Transverse colon (tissue), 4 donors: ENCODE measurements at places on chromosomes 4 and X. TPM values are rescaled to one million over a fixed set of nuclear protein-coding genes. Genes with fewer than 3 reads are reported as not detected.
A peak's percentile ranks its signal among the peaks of the same experiment; 100 is the strongest.

DNA sequence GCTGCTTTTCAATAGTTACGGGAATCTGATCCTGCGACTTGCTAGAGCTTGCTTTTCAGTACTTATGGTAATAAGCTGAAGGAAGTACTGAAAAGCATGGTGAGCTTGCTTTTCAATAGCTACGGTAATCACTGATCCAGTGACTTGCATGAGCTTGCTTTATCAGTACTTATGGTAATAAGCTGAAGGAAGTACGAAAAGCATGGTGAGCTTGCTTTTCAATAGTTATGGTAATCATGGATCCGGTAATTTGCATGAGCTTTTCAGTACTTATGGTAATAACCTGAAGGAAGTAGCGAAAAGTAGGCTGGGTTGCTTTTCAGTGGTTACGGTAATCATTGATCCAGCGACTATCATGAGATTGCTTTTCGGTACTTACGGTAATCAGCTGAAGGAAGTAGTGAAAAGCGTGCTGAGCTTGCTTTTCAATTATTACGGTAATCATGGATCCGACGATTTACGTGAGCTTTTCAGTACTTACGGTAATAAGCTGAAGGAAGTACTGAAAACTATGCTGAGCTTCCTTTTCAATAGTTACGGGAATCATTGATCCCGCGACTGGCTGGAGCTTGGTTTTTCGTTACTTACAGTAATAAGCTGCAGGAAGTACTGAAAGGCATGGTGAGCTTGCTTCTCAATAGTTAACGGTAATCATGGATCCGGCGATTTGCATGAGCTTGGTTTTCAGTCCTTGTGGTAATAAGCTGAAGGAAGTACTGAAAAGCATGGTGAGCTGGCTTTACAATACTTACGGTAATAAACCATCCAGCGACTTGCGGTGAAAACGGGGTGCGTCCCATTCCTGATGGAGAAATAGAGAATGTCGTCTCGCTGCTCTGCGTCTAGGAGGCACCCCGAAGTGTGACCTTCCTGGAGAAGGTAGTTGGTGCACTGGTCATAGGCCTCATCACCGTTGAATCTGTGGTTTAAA, 6.5 kb downstream of the CRLF2 start:
- no peak overlapping the region for H3K27ac ChIP-seq
- H3K27me3 ChIP-seq: no peaks in the 10 kb centered on the region
- H3K4me1 ChIP-seq: peaks cover 8% of the 10 kb centered on the region
- H3K4me3 ChIP-seq: no peak overlapping the region

- H3K4me3 ChIP-seq: no peak overlapping the region
- no peaks in the 10 kb centered on the region for H3K4me1 ChIP-seq
- H3K27ac ChIP-seq: no peak overlapping the region
- DNase-seq: no peak
- no peaks in the 10 kb centered on the region for H3K36me3 ChIP-seq
- H3K27me3 ChIP-seq: no peaks in the 10 kb centered on the region
Observed at GRCh38 chr4:19739101-19739651, 512.5 kb upstream of the SLIT2 start.

DNA sequence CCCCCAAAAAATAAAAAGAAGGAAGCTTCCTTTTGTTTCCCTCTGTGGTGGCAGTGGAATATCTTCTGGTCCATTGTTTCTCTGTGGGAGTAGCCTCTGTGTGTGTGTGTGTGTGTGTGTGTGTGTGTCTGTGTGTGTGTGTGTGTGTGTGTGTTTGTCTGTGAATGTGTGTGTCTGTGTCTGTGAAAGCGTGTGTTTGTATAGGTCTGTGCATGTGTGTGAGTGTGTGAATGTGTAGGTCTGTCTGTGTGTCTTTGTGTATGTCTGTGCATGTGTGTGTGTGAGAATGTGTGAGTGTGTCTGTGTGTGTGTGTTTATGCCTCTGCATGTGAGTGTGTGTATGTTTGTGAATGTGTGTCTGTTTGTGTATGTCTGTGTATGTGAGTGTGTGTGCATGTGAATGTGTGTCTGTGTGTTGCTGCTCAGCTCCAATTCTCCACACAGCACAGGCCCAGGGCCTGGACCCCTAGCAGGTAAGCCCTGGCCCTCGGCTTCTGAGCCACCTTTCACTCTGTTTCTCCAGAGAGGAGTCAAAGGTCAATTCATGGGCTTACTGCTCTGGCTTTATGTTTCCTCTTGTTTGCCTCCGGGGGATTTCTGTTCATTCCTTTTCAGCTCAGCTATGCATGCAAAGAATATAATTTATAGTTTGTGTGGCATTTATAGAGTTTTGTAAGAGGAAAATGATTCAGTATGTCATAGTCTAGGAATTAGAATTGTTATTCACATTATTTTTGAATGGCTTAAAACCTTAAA, 89.8 kb downstream of the UCHL1 start:
- no peaks in the 10 kb centered on the region for H3K27me3 ChIP-seq
- no peaks in the 10 kb centered on the region for H3K4me1 ChIP-seq
- no peak for DNase-seq
- H3K36me3 ChIP-seq: no peaks in the 10 kb centered on the region
- no peak overlapping the region for H3K4me3 ChIP-seq

GRCh38 chrX:39969099-39969818, 128.5 kb downstream of the BCOR start:
- DNase-seq: no peak
- no peaks in the 10 kb centered on the region for H3K36me3 ChIP-seq
- no peak overlapping the region for H3K4me3 ChIP-seq

GRCh38 chr4:52554612-52555355, 104.3 kb downstream of the USP46 start:
- no peak for DNase-seq
- no peaks in the 10 kb centered on the region for H3K36me3 ChIP-seq
- H3K27ac ChIP-seq: no peak overlapping the region
- H3K4me1 ChIP-seq: no peaks in the 10 kb centered on the region

DNA sequence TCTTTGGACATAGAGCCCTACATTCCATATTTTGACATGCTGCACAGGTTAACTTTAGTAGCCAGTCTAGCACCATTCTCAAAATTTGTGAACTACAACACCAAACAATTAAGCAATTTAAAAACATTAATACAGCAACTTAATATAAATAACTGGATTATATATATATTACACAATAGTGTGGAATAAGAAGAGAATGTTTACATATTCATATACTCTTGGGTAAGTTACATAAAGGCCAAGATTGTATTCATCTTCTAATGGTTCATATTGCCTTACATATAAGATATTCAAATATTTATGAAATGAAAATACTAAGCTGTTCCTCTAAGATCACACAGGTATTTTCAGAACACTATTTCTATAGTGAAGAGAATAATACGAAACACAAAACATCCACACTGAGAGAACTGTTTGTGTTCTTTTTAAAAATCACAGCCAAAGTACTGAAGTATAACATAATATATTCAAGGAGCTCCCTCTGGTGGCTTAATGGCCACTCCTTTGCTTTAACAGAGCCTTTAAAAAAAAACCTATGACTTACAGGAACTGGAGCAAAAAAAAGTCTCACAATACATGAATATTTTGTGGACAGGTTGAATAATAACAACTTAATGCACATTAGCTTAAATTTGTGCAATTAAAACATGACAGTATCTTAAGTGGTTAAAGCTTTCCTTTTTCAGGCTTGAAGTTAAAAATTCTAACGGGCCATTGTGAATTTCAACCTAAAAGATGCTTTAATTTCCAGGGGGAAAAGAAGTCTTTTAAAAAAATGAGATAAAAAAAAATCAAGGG, 46.2 kb downstream of the NEK1 start:
- peak; percentile 14 for DNase-seq
- no peak overlapping the region for H3K4me3 ChIP-seq
- H3K4me1 ChIP-seq: no peaks in the 10 kb centered on the region
- no peak overlapping the region for H3K27ac ChIP-seq

The SLC9B1 gene
- 0.79 TPM for total RNA-seq

DNA sequence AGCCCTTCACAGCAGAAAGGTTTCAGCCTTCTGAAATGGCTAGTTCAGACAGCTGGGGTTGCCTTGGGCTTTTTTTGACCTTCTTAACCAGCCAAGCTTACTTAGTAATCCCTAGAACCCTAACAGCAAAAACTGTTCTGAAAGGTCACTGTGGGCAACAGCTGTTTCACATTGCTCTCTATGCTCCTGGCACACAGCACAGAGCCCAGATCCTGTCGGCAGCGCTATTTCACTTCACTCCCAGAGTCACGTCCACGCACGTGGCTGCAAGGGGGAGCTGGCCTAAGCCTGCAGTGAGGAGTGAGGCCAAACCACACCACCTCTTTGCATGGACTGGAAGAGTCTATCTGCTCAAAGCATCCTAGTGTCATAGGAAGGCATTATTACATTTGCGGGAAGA, 32.0 kb upstream of the STS start:
- H3K4me3 ChIP-seq: no peak overlapping the region
- DNase-seq: no peak
- no peaks in the 10 kb centered on the region for H3K27me3 ChIP-seq
- no peak overlapping the region for H3K27ac ChIP-seq
- H3K36me3 ChIP-seq: no peaks in the 10 kb centered on the region
- peaks cover 11% of the 10 kb centered on the region for H3K4me1 ChIP-seq

The SAGE1 gene
- total RNA-seq: not detected
